Right kidney (tissue), 9 donors: ENCODE measurements at places on chromosomes 11 and 22.

DNA sequence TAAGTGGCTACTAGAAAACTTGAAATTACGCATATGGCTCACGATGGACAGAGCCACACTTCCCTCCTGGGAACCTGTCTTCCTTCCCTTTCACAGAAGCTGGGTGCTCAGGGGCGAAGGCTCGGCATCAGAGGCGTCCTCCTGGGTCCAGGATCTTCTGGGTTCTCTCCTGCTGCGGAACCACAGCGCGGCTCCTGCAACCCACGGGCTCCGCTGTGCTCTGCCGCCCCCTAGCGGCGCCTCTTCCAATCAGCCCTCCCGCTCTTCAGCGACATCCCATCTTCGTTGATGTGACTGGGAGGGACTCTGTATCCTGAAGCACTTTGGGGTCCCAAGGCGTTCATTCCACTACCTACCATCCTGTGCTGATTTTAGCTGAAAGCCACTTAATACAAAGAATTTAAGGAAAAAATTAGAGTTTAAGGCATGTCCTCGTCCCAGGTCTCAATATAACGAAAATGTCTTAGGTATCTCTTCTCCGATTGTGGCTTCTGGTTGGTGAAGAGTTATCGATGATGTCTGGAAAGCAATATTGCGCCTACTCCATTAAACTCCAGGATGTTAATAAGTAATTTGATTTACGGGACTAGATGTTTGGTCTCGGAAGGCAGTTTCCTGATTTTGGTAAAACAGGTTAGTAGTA, 14.8 kb upstream of the RPS3 start:
- peak; percentile 76 for DNase-seq

GRCh38 chr22:43273902-43274484, 69.2 kb downstream of the SCUBE1 start:
- DNase-seq, result no peak

DNA sequence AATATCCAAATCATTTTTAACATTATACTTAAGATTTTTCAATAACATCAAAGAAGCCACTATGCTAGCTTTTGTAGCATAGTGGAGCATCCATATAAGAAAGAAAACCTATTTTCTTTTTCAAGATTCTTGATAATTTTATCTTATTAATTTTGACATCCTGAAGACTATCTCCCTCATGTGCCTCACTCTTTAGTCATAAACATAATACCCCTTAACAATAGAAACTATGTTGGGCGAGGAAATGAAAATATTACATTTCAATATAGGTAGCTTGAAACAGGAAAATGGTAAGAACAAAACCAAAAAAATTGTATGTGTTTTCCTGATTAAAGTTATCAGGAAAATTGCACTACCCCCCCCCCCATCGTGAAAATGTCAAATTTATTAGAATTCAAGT, 40.1 kb downstream of the ELMOD1 start:
- no peak for DNase-seq

DNA sequence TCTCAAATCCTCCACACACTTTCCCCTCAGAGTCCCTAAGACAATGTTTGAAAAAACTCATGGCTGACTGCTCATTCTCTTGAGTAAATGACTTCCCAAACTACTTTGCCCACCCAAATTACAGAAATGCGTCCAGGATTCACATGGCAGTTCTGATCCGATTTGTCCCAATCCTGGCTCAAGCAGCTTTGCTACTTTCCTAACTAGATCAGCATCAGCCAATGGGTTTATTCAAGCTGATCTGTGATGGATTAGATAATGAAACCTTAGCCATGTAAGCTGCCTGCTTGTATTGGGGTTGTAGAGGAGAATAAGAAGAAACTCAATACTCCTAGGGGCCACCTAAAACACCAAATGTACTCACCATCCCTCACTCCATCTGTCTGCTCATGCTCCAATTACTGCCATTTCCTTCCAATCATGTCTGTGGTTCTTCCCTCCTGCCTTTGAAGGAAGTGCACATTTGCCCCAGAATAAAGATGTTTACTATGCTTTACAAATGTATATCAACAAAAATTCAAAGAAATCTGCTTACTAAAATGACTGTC, 6.9 kb downstream of the RBFOX2 start:
- no peak for DNase-seq

DNA sequence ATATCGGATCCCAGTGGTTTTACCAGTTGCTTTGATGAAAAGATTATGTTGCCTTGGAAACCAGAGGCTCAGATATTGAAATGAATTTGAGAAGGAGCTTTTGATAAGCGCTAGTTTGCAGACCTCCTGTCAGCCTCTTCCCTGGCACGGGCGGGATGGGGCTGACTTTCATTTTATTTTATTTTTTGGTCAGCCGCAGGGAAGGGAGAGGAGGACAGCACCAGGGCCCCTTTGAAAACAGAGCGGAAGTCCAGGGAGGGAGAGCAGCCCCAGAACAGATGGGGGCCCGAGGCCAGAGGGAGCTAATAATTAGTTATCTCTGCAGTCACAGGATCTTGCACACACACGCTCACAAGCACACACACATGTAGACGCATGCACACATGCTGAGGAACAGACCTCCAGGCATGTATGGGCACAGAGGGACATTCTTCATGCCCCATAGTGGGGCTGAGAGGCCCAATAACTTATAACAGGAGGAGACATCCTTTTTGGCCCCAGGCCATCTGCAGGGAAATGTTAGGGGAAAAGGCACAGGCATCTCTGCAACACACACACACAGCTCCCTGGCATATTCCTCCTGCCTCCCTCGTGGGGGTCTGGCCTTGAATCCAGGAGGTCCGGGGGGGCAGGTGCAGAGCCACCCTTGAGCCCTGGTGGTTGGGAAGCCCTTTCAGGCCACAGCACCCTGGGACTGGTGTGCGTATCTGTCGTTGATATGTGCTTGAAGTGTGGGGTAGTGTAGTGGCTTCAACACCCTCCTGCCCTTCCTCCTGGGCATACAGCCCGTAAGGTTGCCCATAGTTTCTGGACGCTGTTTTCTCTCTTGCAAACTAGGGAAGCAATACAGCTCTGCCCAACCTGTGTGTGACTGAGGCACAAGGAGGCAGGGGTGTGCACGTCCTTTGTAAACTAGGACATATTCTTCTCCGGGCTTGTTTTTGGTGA, 117.3 kb downstream of the CEP164 start:
- DNase-seq, result no peak

DNA sequence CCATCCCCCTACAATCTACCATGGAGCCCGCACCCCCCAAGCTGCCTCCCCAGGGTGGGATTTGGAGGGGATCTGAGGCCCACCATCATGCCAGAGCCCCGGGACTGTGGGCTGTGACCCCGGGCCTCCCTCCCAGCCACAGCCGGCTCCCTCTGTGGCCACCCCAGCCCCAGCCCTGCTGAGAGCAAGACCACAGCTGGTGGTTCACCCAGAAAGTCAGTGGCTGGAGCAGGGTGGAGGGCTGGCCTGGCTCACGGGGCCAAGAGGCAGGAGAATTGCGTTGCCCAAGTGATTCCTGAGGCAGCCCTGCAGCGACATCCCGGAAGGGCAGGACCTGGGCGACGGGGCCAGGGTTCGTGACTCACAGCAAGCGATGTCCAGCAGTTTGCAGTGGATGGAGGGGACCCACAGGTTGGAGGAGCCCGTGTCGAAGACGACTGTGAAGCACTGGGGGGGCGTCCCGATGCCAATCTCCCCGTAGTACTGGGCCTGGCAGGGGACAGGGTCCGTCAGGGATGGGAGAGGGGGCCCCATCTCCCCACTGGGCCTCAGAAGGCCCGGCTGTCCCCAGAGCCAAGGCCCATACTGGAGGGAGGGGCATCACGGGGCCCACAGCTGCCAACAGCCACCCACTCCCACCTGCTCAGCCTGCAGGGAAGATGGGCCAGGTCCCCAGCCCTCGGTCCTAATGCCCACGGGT, 4.4 kb downstream of the CTSD start:
- DNase-seq, result no peak

- no peak for DNase-seq
These were observed 30.4 kb downstream of the TPBGL start for GRCh38 chr11:75270896-75271418.

DNA sequence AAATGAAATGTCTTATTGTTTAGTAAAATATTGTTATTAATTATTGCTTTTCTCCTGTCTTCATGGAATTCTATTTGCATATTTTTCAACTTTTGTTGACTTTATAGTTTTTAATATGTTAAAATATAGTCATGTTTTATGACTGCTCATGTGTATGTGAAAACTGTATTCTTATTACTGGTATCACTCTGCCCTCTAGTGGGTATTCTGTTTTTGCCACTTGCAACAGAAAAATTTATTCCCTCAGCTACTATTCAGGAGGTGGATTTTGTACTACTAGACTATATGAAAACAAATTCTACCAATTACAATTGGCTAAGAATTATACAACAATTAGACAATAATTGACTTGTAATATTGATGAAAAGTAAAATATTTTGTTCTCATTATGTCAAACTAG, 45.0 kb downstream of the OR4C6 start:
- no peak for DNase-seq

DNA sequence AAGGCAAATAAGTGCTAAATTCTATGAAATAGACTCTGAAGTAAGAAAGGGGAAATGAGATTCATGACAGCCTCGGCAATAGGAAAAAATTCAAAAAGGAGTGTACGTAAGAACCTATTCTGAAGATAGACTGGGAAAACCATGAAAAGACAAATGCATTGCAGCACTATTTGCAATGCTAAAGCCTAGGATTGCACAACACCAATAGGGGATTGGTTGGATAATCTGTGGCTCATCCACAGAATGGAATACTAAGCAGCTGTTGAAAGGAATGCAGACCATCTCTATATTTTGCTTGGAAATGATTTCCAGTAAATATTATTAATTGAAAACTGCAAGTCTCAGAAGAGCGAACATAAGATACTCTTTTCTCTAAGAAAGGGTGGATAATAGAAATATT, 91.7 kb upstream of the CLMP start:
- no peak for DNase-seq

DNA sequence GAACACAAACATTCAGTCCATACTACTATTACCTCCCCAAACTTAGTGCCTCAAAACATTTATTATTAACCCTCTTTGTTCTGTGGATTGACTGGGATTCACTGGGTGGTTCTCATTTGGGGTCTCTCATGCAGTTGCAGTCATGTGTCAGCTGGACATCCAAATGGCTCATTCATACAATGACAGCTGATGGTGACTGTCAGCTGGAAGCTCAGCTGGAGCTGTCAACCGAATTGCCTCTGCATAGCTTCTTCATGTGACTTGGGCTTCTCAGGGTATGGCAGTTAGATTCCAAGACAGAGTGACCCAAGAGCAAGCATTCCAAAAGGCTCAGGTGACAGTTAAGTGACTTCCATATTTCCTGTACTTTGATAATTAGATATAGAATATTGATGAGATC, 85.2 kb downstream of the CCDC34 start:
- DNase-seq, result no peak

- DNase-seq, result no peak
These were observed 118.9 kb downstream of the CACNA1I start for GRCh38 chr22:39689421-39689820.

DNA sequence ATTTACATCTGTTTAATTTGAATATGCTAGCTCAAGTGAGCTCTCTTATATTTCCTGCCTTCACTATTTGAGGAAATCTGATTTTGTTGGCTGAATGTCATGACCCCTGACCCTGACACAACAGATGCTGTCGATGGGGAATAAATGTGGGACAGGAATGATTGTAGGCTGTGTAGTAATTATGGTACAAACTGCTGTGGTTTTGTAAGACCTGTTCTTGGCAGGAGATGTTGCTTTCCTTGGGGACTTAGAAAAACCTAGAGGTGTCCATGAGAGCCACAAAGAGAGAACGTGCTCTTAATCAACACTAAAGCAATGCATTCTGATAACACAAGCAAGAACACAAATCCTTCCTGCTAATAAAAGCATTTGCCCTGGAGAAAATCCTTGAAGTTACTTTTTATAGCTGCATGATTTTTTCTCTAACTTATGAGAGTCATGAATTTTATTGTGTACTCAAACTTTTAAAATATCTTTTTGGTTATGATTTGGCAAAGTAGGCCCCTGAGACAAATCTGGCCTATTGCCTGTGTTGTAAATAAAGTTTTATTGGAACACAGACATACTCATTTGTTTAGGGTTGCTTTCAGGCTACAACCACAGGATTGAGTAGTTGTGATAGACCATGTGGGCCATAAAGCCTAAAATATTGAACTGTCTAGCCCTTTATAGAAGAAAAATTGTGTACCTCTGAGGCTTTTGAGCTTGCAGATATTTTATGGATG, 90.2 kb downstream of the DDX10 start:
- no peak for DNase-seq

- DNase-seq, result peak; percentile 74
These were observed 72.4 kb downstream of the TEAD1 start for GRCh38 chr11:12746593-12747097.

GRCh38 chr11:100759106-100759505, 72.0 kb downstream of the ARHGAP42 start:
- no peak for DNase-seq

DNA sequence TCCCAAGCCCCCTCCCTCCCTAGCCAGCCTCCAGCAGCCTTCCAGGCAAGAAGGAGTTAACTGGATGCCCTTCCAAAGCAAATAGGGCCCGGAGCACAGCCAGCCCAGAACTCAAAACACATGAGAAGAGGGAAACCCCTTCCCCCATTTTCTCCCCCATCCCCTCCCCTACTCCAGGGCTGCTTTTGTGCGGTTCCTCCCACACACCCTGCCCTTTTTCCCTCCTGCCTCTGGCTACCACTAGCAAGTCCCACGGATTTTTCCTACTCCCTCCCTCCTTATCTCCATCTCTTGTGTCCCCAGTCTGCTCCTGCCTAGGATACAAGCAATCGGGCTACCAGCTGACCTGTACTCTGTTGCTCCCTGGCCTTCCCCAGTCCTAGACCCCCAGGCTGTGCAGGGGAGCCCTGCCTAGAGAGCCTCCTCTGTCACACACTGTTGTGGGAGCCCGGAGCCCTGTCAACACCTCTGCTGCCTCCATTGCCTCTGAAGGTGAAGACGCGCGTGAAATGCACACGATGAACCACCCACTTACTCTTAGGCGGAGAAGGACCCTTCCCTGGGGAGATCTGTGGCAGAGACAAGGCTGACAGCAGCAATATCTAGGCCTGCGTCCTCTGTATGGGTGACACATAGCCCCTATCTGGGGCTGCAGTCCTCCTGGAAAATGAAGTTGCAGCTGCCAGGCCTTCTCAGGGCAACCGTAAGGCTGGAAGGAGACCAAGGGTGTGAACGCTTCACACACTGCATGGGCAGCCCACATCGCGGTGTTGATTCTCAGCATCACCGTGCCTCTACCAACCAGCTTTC, 282.8 kb downstream of the MN1 start:
- DNase-seq, result no peak

DNA sequence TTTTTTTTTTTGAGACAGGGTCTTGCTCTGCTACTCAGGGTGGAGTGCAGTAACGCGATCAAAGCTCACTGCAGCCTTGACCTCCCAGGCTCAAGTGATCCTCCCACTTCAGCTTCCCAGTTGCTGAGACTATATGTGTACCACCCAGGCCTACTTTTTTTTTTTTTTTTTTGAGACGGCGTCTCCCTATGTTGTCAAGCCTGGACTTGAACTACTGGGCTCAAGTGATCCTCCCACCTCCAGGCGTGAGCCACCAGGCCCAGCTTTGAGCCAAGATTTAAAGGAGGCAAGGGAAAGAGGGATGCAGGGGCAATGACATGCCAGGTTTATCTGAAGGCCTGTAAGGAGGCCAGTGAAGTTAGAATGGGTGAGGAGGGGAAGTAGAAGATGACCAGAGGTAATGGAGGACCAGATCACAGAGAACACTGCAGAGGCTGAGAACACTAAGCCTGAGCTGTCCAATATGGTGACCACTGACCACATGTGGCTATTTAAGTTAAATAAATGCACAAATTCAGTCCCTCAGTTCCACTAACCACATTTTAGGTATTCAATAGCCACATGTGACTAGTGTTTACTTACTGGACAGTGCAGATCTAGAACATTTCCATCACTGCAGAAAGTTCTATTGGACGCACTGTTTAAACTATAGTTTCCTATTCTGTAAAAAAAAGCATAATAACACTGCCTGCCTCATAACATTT, 8.1 kb downstream of the DESI1 start:
- DNase-seq, result no peak
